Islet precursor cell (in vitro differentiated cells): ENCODE measurements at places on chromosomes 1 and 21.
A peak's percentile ranks its signal among the peaks of the same experiment; 100 is the strongest.

DNA sequence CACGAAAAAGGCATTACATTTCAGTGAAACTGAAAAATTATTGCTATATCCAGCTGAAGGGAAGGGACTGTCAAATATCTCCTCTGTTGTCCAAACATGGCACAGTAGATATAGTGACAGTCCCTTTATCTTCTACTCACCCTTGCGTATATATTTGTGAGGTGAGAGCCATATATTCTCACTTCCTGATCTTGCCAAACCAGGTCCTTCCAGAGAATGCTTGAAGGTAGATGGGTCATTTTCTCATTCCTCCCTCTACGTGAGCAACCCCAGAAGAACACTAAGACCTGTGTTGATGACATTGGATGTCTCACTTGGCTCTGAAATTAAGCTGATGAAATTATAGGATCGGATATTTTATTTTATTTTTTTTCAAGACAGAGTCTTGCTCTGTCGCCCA lies 151.2 kb downstream of the DHRS3 start:
- DNase-seq, result no peak

DNA sequence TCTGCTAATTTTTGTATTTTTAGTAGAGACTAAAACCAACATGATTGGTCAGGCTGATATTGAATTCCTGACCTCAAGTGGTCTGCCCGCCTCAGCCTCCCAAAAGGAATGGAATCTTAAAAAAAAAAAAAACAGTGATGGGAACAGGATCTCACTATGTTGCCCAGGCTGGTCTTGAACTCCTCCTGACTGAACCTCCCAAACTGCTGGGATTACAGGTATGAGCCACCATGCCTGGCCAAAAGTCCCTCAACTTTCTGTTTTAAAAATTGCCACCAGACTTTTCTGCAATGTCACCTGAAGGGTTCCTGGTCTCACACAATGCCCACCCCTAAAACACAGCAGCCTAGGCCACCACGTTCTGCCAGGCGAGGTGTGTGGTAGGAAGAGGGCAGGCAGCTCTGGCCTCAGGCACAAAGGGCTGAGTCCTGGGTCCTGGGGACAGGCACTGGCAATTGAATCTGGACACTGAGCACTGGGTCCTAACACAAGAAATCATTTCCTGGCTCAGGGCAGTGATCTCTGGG lies 21.2 kb upstream of the THRAP3 start:
- no peak for DNase-seq

GRCh38 chr1:32988665-32989064 lies 24.1 kb upstream of the RNF19B start:
- no peak for DNase-seq

DNA sequence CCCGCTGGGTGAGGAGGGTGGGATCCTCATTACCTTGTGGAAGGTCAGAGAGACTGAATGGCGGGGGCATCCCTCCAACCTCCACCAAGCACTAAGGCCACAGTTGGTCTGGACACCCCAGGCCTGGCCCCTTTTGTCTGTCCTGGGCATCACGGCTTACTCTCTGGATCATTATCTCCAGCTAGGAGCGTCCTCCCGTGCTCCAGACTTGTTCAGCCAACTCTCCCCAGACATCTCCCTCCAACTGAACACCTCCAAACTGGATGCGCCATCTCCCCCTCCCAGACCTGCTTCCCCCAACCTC lies 7.3 kb upstream of the GJB5 start:
- no peak for DNase-seq

- DNase-seq, result peak; percentile 72
Observed at GRCh38 chr1:226708342-226708780, 30.7 kb downstream of the ITPKB start.

- no peak for DNase-seq
Observed at GRCh38 chr1:43586136-43586731, 55.6 kb downstream of the PTPRF start.

DNA sequence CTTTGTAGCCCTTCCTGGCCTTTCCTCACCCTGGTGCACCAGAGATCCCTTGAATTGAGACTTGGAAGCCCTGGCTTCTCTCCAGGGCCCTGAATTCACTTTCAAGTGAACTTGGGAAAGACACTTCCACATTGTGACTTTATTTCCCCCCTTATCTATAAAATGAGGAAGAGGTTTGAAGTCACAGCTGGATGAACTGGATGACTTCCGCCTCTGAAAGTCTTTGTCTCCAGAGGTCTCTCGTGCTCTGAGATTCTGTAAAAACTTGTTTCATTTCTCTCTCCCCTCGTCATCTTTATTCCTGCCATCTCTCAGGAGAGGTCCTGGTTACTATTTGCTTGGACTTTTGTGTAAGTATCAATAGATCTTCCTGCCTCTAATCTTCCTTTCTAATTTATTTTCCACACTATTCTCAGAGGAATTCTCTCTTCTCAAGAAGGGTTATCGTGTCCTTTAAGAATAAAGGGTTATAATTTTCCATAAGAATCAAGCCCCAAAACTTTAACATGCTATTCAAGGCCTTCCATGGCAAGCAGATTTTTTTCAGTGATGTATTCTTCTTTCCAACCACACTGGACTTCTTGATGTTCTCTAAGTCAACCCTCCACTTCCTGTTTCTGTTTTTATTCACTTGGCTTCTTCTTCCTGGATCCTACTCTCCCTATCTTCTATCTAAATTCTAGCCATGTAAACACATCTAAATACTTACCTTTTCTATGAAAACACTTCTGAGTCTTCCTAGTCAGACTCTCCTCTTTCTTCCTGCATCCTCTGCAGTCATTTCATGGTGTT lies 6.5 kb upstream of the RPTN start:
- DNase-seq, result no peak

DNA sequence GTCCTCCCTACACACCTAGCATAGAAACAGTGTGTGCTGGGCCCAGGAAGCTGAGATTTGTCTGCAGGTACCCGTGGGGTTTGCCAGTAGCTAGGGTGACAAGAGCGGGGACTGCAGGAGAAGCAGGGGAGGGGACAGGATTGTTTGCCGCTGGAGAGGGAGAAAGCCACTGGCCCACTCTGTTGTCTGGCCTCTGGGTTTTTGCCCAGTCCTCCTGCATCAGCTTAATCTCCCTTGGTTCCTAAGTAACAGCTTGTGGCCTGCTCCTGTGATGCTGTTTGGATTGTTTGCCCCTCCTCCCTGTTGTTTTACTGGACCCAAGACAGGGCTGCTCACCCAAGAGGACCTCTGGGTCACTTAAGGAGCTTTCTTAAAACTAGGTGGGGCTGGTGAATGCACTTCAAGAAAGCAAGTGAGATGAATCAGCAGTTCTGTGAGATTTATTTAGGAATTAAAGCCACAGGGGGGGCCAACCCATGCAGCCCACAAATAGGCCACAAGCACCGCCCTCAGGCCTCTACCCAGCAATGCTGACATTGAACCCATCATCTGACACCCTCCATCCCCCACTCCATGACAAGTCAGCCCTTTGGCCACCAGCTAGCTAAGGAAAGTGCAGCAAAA lies 142.8 kb downstream of the ZZZ3 start:
- DNase-seq, result peak; percentile 63

- DNase-seq, result no peak
Observed at GRCh38 chr1:181508486-181509165, 25.3 kb downstream of the CACNA1E start.

GRCh38 chr1:43976045-43976444 lies 1.3 kb downstream of the ATP6V0B start:
- DNase-seq, result no peak

GRCh38 chr1:192448026-192448578 lies 127.5 kb upstream of the RGS1 start:
- DNase-seq, result no peak

GRCh38 chr1:160257411-160258015 lies 4.8 kb downstream of the DCAF8 start:
- no peak for DNase-seq

DNA sequence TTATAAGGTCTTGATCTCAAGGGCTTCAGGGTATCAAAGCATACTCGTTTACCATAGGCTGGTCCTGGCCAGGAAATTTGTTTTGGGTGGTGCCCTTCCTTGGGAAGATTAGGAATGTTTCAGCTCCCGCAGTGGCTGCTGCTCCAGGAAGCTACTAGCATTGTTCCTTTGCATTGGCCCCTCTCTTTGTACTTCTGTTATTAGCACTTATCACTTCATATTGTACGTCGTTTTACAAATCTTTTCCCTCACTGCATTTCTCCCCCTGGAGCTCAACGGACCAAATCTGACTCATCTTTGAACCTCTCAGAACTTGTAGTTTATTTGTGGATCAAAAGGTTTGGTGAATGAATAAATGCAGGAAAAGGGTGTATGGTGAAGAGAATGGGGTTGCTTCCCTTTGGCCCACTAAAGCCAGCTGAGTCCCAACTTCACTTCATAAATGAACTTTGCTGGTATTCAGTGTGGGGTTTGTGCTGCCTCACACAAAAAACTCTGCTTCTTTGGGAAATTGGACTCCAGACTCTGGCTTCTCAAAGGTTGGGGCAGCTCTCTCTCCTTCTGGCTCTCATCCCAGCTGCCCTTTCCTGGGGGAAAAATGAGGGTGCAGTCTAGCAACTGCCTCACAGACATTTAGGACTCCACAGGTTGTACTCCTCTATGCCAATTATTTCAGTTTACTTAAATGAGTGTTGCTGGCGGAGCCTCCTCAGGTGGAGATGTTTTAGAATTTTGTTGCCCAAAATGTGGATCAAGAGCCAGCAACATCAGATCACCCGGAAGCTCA lies 5.9 kb downstream of the GNAT2 start:
- no peak for DNase-seq

DNA sequence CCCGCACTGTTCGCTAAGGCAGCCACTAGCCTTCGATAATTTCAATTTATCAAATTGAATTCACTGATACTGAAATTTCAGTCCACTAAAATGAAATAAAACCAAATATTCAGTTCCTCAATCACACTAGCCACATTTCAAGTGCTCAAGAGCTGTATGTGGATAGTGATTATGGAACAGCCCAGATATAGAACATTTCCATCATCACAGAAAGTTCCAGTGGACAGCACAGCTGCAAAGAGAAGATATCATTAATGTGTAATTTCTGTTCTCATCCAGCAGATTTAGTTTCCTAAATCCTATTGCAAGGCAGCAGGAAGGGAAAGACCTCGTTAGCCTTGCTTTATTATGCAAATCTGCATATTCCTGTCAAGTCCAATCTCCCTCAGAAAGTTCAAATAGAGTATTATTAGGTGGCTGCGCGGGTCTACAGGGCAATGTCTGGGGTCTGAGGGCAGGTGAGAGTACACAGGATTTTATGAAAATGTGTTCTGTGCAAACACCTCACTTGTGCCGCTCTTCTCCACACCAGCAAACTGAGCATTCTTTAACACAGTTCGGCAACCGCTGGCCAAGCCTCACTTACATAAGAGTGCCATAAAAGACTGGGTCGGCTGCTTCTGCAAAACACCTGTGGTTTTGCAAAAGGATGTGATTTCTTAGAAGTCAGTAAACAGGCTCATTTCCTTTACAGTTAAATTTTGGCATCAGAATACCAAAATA lies 22.4 kb downstream of the CAPZB start:
- DNase-seq, result no peak

DNA sequence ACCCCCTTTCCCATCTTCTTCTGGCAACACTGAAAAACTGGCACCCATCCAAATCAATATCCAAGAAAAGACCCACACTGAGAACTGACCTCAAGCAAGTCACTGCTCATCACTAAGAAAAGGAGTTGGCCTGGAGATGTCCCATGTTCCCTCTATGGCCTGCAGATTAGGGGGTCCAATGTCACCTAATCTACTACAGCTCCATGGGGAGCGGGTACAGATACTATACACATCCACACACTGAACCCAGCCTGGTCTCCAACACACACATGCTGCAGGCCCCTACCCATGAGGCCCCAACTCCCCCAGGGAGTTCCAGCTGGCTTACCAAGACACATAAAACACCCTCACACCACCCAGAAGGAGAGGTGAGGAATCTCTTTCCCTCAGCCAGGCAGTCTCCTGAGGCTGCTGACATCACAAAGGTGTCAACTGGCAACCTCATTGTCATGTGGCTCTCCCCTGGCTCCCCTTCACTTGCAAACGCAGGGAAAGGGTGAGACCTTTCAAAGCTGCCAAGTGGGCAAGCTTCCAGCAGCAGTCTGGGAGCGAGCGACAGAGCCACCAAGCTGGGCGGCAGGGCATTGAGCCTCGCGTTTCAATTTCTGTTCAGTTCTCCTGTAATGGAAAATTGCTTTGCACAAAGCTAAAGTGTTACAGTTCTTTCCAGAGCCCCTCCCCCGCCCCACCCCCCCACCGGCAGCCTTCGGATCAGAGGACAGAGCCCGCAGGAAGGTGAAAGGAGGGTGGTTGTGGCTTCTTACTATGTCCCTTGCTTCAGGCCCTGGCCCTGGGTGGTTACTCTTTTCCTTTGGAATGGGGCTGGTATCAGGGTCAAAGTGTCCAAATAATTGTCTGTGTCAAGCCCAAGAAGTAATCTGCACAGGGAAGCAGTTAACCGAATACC lies at the start of gene LRRC52:
Gene LRRC52, plus strand, starts transcription at position 469 of the 907 bp plus-strand sequence. Its CDS starts 297 bp downstream, at position 766.
- DNase-seq, result no peak

DNA sequence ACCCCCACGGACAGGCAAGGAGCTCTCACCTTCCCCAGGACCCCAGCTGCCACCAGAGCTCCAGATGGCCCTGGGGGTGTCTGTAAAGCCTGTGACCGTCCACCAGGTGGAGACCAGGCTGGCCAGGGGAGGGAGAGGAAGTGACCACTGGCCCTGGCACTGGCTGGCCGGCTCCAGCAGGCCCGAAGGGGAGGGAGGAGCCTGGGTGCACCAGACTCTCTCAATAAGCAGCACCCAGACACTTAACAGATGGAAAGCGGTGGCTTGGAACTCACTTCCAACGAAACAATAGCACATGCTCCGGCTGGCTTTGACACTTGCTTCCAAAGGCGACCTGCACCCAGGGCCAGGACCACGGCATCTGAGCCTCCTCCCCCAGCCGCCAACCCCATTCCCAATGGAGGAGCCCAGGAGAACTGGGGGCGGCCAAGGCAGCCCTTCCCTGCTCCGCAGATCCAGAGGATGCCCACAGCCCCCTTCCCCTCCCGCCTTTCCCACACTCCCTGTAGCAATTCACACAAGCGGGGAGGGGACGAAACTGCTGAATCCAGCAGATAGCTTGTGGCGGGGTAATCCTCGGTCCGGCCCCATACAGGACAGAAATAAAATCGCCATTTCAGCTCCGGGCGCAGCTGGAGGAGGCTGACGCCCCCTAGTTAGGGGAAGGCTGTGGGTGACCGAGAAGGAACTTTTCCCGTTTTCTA lies 742 bp upstream of the PDE9A start:
- DNase-seq, result peak; percentile 92

GRCh38 chr1:3668148-3668547 lies 15.8 kb downstream of the TP73 start:
- no peak for DNase-seq

DNA sequence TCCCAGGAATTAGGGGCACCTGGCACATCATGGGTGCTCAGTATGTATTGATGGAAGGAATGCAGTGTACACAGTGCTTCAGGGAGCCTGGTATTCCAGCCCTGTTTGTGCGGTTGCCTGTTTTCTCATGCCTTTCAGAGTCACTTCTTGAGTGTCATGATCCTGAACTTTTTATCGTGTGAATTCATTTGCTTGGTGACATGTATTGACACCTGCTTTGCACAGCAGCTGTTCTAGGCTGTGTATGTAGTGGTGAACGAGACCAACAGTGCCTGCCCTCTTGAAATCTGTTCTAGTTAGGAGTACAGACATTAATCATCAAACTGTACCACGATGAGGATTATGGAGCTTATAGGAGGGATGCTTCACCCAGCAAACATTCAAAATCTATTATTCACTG lies 6.1 kb downstream of the HTR6 start:
- DNase-seq, result no peak
